ENCODE measurements at places on chromosomes 2 and 18.

GRCh38 chr2:6535572-6535971 is 330.1 kb downstream of the CMPK2 start:
- no peak for DNase-seq

- DNase-seq: no peak
Observed at GRCh38 chr18:40415176-40415791, 1539.8 kb upstream of the PIK3C3 start.

GRCh38 chr2:88057437-88057844 is 1.9 kb upstream of the KRCC1 start:
- no peak for DNase-seq

- no peak for DNase-seq
Observed at GRCh38 chr2:20108655-20109396, 57.4 kb upstream of the LAPTM4A start.

DNA sequence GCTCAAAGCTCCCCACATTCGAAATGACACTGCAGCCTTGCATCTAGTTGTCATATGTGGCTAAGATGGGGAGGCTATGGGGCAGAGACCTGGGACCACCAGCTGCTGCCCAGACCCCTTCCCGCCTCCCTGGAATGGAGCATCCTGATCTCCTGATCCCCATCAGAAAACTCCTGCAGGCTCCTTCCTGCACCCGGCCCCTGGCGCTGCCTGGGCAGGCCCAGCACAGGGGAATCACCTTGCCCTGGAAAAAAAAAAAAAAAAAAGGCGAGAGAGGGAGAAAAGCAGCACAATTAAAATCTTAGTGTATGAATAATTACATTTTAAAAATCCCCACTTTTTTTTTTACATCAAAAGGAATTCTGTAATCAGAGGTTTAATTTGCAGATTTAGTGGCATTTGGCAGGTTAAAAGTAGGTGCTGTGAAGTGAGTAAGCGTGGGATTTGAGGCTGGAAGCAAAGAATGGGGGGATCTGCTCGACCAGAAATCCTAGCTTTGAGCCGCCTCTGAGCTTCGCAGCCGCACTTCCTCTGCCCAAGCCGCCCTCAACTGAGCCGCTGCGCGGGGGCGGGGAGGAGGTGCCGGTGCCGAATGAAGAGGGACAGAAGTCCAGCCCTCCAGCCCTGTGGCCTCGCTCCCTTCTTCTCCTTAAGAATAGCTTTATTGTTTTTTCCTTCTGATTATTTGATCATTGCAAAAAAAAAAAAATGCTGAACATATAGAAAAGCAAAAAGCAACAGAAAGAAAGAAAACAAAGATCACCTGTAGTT is 30.0 kb downstream of the THNSL2 start:
- no peak for DNase-seq

DNA sequence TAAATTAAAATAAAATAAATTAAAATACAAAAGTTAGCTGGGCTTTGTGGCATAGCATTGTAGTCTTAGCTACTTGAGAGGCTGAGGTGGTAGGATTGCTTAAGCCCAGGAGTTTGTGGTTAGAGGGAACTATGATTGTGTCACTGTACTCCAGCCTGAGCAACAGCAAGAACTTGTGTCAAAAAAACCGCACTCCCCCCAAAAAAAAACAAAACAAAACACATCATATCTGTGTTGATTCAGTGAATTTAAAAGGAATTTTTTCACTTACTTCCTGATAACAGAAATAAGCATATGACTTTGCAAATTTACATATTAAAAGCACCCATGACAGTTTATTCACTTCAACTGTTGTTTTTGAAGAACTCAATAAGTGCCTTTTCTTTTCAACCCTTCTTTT is 68.1 kb upstream of the PELI1 start:
- DNase-seq: no peak

GRCh38 chr2:29084554-29084953 is 10.2 kb upstream of the PCARE start:
- no peak for DNase-seq

DNA sequence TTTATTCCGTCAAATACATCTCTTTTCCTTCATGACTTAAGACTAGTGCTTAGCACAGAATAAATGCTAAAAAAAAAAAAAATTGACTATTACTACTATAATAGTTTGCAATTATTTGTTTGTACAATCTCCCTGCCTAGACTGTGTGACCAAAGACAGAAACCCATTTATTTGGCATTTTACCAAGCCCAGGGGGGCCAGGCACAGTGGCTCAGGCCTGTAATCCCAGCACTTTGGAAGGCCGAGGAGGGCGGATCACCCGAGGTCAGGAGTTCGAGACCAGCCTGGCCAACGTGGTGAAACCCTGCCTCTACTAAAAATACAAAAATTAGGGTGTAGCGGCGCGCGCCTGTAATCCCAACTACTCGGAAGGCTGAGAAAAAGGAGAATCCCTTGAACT is 1.4 kb downstream of the ASB3 start:
- DNase-seq: no peak

- DNase-seq: no peak
Observed at GRCh38 chr18:22335731-22336198, 82.0 kb downstream of the CTAGE1 start.

- DNase-seq: no peak
Observed at GRCh38 chr2:45380131-45380836, 230.8 kb downstream of the SRBD1 start.

DNA sequence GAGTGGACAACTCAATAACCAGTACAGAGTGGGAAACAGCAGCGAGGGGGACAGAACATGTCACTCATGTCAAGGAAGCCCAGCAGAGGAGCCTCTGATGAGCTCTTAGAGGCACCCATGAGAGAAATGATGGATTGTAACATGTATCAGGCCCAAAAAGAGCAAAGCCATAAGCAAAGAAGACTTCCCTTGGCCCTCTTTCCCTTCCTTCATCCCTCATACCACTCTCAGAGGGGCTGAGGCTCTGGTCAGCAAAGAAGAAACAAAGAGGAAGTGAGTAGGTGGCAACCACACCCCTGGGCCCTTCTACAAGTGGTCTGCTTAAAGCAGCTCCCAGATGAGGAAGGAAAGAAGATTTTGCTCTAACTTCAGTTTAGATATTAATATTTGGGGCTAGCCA is 112.8 kb downstream of the CDC42EP3 start:
- no peak for DNase-seq

Measured in A673 (cell line).